CD4-positive, alpha-beta memory T cell (primary cell): ENCODE measurements at places on chromosomes 2 and 18.

GRCh38 chr2:1680222-1681016 lies 63.9 kb downstream of the PXDN start:
- no peak for DNase-seq

DNA sequence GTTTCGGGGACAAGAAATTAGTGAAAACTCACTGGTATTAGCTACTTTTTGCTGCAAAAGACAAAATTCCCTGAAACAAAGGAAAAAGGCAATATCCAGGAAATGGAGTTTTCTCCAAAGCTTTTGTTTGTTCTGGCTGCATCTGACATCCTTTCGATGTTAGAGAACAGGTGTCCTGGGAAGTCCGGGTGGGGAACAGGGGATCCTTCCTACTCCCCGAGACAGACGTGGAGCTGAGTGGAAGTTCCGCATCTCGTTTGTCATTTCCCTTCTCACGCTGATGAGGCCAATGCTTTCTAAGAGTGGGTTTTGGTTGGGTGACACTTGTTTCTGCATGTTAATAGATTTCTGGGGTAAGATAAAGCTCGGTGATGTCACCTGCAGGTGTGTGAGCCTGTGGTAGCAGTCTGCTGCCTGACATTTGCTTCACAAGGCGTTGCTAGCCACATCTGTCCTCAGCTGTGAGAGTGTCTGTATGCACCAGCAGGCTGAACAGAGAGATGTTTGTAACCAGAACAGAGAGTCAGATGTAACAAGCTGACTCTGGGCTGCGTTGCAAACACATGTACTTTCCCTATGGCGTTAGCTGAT lies 125.9 kb downstream of the ACOXL start:
- DNase-seq: peak; percentile 83

- no peak for DNase-seq
These were observed 12.5 kb downstream of the GREB1L start for GRCh38 chr18:21254576-21254975.

- DNase-seq: no peak
These were observed 788.4 kb upstream of the SOX11 start for GRCh38 chr2:4903656-4904348.

DNA sequence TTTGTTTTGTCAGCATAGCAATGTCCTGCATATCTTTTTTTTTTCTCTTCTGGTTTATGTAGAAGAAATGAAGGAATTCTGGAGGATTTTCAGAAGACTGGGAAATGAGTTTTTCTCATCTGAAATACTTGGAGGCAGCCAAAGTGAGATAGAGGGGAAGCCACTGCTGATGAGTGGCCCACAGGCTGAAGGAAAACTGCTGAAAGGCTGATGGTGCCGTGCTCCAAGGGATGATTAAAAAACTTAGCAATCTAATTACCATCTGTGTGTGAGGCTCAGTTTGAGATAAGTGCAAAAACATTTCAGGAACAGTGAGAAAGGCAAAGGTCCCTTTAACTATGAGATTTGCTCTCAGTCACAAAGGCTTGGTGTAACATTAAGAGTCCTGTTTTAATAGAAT lies 98.5 kb downstream of the EVA1A start:
- DNase-seq: no peak

DNA sequence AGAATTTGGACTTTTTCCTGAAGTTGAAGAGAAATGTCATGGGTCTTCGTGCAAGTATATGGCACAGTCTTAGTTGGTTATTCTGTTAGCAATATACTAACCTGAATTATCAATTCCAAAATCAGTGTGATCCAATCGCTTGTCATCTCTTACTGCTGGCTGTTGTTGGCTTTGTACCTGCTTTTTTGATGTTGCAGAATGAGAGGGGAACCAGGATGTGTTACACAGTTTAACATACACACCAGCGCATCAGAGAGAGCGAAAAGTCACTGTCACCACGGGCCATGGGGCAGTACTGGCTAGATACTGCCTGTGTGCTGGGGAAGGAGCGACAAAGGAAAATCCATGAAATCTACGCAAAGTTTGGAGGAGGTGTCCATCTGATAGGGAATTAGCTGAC lies 59.3 kb upstream of the SPP2 start:
- no peak for DNase-seq

DNA sequence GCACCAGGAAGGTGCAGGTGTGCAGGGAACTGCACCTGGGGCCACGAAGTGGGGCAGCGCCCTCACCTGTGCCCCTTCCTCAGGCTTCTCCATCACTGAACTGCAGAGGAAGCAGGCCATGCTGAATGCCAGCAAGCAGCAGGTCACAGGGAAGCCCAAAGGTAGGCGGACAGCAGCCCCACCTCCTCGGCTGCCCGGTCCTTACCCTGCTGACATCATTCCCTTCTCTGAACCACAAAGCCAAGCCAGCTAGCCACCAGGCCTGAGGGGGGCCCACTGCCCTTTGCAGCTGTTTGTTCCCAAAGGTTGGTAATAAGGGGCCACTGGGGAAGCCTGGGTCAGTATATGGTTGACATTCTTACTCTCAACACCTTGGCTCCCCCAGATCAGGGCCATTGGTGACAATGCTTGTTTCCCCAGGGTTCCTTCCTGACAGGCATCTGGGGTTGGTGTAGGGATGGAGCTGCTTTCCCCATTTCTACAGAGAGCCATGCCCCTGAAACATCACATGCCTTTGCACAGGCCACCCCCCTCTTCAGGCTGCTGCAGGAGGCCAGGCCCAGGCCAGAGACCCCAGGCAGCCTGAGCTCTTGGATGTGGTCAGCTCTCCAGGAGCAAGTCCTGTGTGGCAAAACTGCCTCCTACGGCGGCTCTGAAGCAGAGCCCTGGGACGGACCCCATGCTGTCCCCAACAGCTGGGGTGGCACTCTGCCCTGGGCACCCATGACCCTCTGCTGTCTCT lies 47.8 kb downstream of the FAM168B start:
- no peak for DNase-seq

GRCh38 chr2:41142478-41142877 lies 690.6 kb upstream of the SLC8A1 start:
- DNase-seq: no peak

DNA sequence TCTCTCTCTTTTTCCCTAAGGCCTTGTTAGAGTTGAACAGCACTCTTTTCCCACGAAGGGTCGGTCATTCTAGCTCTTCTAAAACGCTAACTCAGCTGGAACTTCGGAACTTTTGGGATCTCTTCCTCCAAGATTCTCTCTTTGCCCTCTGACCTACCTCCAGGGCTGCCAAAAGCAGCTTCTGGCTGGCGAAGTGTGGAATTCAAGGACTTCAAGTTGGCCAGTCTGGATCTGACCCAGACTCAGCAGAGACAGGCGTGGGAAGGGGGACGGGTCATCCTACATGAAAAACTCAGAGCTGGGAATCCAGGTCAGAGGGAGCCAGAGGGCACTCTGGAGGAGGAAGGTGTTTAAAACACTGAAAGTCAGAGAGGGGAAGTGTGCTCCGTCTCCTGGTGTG lies 305.5 kb upstream of the HDAC4 start:
- no peak for DNase-seq

GRCh38 chr2:170660409-170660808 lies 54.7 kb upstream of the SP5 start:
- DNase-seq: no peak

DNA sequence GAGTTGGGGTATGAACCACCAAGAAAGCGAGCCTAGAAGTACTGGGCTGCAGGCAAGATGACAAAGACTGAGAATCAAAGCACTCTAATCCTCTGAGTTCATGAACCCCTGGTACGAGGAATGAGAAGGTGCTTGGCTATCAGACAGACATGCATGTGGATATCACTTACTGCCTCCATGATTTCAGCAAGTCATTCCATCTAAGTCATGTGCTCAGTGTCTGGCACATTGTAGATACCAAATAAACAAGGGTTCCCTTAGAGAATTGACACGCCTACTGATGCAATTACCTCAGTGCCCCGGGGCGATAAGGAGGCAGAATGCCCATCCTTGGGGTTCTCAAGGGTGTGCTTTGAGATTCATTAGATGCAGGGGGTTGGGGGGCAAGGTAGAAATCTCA lies 125.6 kb upstream of the PKDCC start:
- no peak for DNase-seq
